ENCODE measurements at places on chromosomes 13 and 19. TPM values are rescaled to one million over a fixed set of nuclear protein-coding genes. Genes with fewer than 3 reads are reported as not detected.

- no peak for DNase-seq
Measured at GRCh38 chr19:32824191-32824751, 45.3 kb downstream of the SLC7A9 start.

DNA sequence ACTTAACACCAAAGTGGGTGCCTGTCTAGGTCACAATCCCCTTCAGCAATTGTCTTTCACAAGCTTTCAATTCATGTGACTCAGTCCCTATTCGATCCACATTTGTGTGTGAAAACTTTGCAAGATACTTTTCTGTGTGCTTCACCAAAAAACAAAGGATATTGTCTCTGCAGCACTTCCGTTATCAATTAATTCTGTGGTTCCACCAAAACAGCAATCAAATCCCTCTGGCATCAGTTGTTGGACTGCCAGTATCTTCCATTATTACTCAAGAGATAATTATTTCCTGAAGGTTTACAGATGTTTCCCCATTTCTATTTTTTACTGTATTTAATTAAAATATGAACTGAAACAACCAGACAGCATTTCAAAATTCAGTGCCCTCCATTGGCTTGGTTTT lies 481.4 kb downstream of the SUCLA2 start:
- DNase-seq = no peak

DNA sequence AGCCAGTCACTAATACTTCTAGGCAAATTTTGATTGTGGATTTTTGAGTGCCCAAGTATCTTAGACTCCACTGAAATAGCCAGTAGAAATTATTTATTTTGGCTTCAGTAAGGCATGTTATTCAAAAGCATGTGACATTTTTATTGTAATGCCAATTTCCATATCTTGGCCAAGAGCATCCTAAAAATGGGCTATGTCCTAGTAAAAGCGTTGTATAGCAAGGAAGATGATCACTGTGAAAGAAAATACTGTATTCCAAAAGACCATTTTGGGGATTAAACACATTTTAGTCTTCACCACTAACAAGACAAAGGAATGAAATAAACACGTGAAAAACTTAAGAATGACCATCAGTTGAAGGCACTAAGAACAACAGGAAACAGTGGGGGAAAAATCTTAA lies 149.1 kb downstream of the NUFIP1 start:
- DNase-seq = no peak

DNA sequence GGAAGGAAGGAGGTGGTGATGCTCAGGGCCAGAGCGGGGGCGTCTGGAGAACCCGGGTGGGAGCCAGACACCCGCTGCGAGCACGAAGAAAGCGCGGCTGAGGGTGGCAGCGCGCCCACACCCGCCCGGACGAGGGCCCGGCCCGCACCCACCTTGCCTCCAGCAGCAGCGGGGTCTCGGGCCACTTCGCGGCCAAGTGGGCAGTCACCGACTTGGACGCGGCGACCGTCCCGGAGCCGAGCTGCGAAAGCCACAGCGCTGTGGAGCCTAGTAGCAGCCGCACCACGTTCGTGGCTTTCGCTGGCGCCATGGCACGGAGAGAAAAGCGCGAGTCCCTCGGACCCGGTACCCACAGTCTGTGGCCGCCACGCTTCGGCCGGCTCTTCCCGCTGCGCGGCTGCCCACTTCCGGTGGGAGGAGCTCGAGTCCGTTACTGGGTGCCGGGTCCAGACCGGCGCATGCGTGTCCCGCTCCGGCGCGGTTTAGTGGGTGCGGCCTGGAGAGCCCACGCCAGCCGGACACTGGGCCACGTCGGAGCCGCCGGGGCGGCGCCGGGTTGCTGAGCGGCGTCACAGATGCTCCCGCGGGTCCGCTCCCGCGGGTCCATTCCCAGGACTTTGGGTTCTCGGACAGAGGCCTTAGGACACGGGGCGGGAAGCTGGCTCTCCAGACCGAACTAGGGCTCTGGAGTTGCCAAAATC lies at the start of gene UGGT2:
TSS of gene UGGT2 (minus strand) at position 399 of the 701 bp plus-strand sequence. CDS start at position 310, 89 bp downstream.
- peak; percentile 92 for DNase-seq

- DNase-seq = no peak
Measured at GRCh38 chr13:75749407-75749806, 113.3 kb downstream of the LMO7 start.

- DNase-seq = no peak
Measured at GRCh38 chr19:50184196-50184595, 19.2 kb upstream of the MYH14 start.

GRCh38 chr13:65917731-65918130 lies 1312.4 kb downstream of the PCDH9 start:
- no peak for DNase-seq

The ZNF628 gene
- polyA plus RNA-seq = 4.7 TPM

- DNase-seq = no peak
Measured at GRCh38 chr13:97883396-97883795, 70.1 kb upstream of the IPO5 start.

The KIR2DL3 gene
- not detected for polyA plus RNA-seq

DNA sequence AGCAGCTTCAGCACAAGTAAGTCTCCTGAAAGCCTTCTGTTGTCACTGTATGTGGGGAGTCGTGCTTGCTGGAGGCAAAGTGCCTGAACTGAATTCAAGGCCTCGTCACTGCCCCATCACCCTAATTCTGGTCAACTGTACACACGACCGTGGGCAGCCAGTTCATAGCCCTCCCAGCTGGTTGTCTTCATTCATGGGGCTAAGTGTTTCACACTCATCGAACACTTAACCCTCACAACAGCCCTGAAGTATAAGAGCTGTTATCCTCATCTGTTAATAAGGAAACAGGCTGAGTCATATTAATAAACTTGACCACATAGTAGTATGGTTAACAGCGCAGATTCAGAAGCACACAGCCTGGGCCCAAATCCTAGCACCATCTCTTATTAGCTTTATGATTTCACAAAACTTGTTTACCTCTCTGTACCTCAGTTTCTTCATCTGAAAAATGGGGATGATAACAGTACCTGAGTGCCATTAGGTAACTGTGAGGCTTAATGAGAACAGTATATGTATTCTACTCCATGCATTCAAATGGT lies 66.7 kb downstream of the CDADC1 start:
- no peak for DNase-seq

The SSC5D gene
- 0.96 TPM for polyA plus RNA-seq

The PNKP gene
- polyA plus RNA-seq = 71.2 TPM

The MEIS3 gene
- 31.4 TPM for polyA plus RNA-seq

The NTF4 gene
- 1.7 TPM for polyA plus RNA-seq

- no peak for DNase-seq
Measured at GRCh38 chr19:55676889-55677505, 2.0 kb downstream of the EPN1 start.

GRCh38 chr13:59946944-59947343 lies 216.8 kb downstream of the DIAPH3 start:
- no peak for DNase-seq

GRCh38 chr13:41352935-41353840 lies 42.1 kb downstream of the NAA16 start:
- DNase-seq = peak; percentile 35

The PSG3 gene
- not detected for polyA plus RNA-seq

GRCh38 chr19:39142630-39143029 lies 17.0 kb downstream of the PAK4 start:
- no peak for DNase-seq

The KIR3DL2 gene
- polyA plus RNA-seq = not detected

The ZNF221 gene
- 1.6 TPM for polyA plus RNA-seq

- DNase-seq = peak; percentile 91
Measured at GRCh38 chr19:55116232-55116858, 1.1 kb downstream of the PPP1R12C start.

GRCh38 chr13:97030705-97031452 lies 36.6 kb upstream of the OXGR1 start:
- DNase-seq = peak; percentile 69

The ZNRF4 gene
- polyA plus RNA-seq = not detected

The CEACAM21 gene
- not detected for polyA plus RNA-seq

DNA sequence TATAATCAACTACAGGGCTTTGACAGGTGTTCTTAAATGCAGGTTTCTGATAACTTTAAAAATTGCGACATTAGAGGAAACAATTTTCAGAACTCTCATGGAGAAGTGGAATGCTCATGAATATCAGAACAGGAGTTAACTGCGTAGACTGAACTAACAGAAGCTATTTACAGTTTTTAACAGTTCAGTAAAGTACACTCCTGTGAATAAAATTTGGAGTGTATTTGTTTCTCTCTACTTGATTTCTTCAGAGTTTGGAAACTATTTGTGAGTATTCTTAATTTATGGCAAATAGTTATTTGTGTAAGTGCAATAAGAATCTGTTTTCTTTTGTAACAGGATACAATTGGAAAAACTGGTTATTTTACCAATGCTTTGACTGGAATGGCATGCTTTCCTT lies 114.4 kb downstream of the TNFRSF19 start:
- DNase-seq = no peak

DNA sequence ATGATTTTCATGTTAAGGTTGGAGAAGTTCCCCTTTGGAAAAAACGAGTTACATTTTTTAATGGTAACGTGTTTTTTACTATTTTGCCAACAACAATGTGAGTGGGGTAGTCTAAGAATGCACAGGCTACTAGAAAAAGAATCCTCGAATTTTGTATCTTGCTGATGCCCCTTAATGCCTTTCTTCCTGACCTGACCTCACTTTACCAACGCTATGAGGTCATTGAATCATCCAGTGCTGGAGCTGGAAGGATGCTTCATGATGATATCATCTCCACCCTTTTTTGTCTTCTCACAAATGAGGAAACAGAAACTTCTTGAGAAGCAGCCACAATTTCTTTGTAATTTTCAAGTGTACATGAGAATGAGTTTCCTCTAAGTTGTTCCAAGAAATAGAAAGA lies 8.2 kb upstream of the UBL3 start:
- no peak for DNase-seq

- no peak for DNase-seq
Measured at GRCh38 chr13:26498656-26499601, 58.6 kb upstream of the WASF3 start.

GRCh38 chr19:34837262-34837661 lies 64.2 kb upstream of the ZNF599 start:
- no peak for DNase-seq

DNA sequence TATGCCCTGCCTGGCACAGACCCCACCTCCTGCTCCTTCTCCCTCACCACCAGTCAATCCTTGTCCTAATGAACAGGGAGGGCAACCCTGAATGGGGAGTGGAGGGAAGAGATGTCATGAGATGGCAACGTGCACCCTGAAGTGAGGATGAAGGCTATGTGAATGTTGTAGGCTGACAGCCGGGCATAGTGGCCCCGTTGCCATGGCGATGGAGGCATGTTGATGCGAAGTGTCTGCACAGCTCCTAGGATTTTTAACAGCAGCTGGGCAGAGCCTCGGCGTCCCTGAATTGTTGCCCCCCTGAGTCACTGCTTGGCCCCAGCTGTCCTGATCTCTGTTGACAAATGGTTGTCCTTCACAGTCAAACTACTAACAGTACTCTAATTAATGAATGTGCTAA lies 4.8 kb upstream of the ALOX5AP start:
- DNase-seq = no peak

DNA sequence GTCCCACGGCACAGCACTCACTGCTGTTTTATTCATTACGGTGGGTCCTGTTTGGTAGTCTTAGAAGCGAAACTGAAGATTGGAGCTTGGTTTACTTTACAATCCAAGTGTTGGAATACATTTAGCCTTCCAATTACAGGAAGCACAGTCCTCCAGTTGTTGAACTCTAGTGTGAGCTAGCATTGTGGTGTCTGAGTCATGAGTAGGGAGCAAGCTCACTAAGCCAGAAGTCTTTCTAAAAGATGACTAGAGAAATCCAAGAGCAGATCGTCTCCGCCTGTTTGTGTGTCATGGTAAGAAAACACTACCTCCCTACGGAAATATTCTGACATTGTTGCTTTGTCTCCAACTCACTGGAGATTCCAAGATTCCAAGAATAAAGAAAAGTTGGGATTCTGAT lies 10.1 kb upstream of the SHISA2 start:
- DNase-seq = no peak

DNA sequence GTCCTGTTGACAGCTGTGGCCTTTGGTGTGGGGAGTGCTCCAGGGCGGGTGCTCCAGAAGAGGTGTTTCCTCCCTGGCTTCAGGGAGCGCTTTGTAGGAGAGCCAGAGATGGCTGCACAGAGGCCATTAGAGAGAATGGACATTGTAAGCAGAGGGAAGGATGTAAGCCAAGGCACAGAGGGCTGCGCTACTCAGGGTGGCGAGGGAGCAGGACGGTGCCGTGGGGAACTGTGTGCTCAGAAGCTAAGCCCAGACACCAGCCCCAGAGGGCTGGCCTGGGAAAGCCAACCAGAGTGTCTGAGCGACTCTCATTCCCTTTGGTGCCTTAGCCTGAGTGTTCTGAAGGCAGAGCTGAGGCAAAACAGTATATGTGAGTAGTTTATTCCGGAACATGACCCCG lies 92.2 kb downstream of the TSHZ3 start:
- no peak for DNase-seq

The KLK11 gene
- polyA plus RNA-seq = not detected

DNA sequence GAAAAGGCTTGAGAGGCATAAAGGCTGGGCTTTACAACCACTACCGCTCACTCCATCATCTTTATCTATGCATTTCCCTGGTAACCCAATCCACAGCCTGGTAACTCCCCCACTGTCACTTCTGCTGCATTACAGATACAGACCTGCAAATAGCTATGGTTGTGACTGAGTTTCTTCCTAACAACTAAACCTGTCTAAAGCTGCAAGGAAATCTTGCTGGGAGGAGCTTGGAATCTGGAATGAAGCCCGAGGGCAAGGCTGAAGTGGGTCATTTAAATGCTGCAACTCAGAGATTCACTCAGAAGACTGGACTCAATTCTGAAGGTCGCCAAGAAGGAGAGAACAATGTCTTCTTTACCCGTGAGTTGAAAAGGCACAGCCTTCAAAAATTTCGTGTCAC lies at the start of gene LGALS13:
TSS of gene LGALS13 (plus strand) at position 301 of the 400 bp plus-strand sequence. CDS start at position 346, 45 bp downstream.
- no peak for DNase-seq

DNA sequence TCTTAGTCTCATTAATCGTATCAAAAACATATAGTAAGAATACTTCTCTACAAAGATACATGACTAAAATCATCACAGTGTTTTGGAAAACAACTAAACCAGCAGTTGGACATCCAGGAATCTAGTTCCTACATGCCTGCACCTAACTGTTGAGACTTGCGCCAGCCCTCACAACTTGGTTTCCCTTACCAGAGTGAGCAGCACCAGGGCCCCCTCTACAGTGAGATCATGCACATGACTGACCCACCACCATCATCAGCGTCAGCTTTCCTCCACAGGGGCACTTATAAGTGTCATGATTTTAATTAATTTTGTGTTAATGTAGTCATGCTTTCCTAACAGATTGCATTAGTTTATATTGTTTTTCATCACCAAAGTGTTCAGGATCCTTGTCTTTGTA lies 1322.0 kb downstream of the EFNB2 start:
- DNase-seq = no peak
